Tibial nerve (tissue), 4 donors: ENCODE measurements at places on chromosomes 12 and 14. TPM values are rescaled to one million over a fixed set of nuclear protein-coding genes. Genes with fewer than 3 reads are reported as not detected.

The CYP27B1 gene
- total RNA-seq = not detected

The KRT74 gene
- not detected for total RNA-seq

The HOXC12 gene
- not detected for total RNA-seq

The OTUB2 gene
- not detected for total RNA-seq

The AACS gene
- 17.9 TPM for total RNA-seq

The GPD1 gene
- 232 TPM for total RNA-seq

The SERPINA9 gene
- not detected for total RNA-seq

The KRT80 gene
- total RNA-seq = not detected

The RFX4 gene
- not detected for total RNA-seq

The POTEG gene
- not detected for total RNA-seq

The GOLGA5 gene
- total RNA-seq = 31.6 TPM

The LALBA gene
- not detected for total RNA-seq

The ACSS3 gene
- 106 TPM for total RNA-seq

The ZNF664 gene
- 53.7 TPM for total RNA-seq

The TPH2 gene
- total RNA-seq = not detected

The ACVRL1 gene
- total RNA-seq = 68.4 TPM

The KRT4 gene
- total RNA-seq = not detected

The GPR132 gene
- total RNA-seq = 4.2 TPM

The AGAP2 gene
- total RNA-seq = 1.1 TPM

The CLEC1B gene
- not detected for total RNA-seq

The CACNA1C gene
- 12.9 TPM for total RNA-seq

The MMP19 gene
- 3.1 TPM for total RNA-seq

The GPRC5A gene
- 12.3 TPM for total RNA-seq

The RTL1 gene
- not detected for total RNA-seq

The OTX2 gene
- total RNA-seq = not detected

The RDH16 gene
- total RNA-seq = 1.8 TPM

The SOAT2 gene
- total RNA-seq = 0.66 TPM

The WNT1 gene
- total RNA-seq = not detected

The TMTC1 gene
- total RNA-seq = 111 TPM

The PZP gene
- total RNA-seq = 0.59 TPM

The COX8C gene
- total RNA-seq = not detected

The CAPZA3 gene
- total RNA-seq = not detected

The AHNAK2 gene
- total RNA-seq = 102 TPM

The TCL1B gene
- total RNA-seq = not detected

The SINHCAF gene
- total RNA-seq = 12.4 TPM

The CMTM5 gene
- 19.9 TPM for total RNA-seq

The CACNA2D4 gene
- 16.2 TPM for total RNA-seq

The KERA gene
- not detected for total RNA-seq

The VPS33A gene
- total RNA-seq = 17.1 TPM
